ENCODE measurements at places on chromosomes 12 and 14.

DNA sequence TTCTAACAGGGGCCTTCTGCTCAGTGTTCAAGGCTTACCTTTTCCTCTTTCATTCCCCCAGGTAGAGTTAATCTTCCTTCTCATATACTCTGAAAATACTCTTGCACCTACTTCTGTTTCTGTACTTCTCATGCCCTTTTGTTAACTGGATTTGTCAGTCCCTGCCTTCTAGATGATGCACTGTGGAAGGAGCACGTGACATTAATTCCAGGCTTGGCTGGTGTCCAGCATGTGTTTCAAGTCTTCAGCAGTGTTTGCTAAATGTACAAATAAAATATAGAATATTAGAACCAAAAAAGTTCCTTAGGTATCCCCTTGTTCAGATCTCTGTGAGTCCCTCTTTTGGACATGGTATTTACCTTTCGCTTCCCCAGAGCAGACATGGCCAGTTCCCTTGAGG lies 27.9 kb upstream of the EVL start:
- no peak for DNase-seq

GRCh38 chr14:50067723-50068495 lies 48.5 kb downstream of the VCPKMT start:
- no peak for DNase-seq

GRCh38 chr12:12506496-12506890 lies 56.2 kb downstream of the DUSP16 start:
- DNase-seq = no peak

DNA sequence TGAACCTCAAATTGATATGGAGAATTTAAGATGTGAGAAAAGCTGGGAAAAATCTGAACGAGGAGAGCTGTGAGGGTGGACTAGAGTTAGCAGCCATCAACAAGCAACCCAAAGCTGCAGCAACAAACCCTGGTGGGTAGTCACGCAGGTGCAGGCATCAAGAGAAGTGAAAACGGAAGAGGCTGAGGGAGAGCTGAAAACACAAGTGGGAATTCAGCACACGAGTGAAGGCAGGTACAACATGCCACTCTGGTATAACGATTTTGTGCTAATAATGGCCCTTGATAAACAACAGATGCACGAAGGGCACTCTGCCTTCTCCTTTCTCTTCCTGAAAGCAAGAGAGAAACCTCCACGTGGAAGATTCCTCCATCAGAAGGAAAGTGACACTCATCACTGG lies 11.5 kb downstream of the TCL1B start:
- no peak for DNase-seq

DNA sequence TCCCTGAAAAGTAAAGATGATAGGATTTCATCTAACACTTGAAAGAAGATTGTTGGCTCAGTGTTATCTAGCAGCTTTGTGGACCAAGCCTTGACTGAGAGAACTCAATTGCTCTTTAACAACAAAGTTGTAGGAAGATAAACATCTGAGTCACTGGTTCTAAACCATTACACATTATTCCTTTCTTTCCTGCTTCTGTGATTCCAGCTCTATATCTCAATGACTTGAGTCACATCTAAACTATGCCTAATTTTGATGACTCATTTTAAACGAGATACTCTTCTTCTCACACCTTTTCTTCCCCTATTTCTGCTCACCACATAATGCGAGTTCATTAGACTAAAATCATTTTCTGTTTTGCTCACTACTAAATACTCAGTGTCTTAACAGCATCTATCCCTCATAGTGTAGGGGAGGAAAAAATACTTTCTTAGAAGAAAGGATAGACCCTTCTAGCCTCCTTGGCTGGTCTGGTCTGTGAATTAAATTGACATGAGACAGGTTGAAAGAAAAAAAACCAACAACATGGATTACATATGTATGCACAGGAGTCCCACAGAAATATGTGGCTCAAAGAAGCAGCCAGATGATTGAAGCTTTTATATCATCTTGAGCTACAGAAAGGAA lies 201.4 kb downstream of the C12orf50 start:
- DNase-seq = no peak

DNA sequence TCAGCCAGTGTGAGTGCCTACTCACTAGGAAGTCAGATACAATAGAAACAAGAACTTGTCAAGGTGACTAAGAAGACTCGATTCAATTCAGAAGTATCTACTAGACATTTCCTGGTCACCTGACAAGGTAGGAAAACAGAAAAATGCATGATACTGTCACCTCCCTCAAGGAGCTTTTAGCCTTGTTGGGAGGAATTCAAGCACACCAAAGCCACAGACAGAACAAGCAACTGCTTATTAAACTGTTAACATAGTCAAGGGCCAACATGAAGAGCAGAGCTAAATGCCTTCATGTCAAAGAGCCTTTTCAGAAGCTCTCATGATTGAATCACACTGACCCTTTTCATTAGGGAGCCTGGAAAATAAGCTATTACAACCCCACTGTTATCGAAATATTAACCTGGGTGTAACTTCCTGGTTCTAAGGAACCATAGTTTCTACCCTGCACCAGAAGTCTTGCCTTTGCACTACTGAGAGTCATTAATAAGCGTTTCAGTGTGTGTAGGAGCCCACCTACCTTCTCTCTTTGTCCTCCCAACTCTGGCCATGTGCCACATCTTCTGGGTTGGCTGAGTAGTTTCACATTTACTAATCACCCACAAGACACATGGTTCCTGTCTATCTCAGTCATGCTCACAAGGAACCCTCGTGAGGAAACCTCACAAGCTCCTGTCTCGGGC lies 31.0 kb upstream of the LGALS3 start:
- DNase-seq = no peak

DNA sequence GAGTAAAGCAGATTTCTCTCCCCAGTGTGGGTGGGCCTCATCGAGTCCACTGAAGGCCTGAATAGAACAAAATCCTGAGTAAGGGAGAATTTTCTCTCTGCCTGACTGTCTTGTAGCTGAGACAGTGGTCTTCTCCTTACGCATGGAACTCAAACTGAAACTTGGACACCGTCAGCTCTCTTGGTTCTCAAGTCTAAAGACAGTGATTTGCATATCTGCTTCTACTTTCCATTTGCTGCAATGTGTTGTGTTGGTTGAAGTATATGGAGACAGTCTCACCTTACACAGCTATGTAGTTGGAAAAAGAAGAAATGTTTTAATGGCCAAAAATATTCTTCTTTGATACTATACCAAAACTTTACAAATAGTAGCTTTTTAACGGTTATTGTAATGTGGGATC lies 160.2 kb upstream of the LMNTD1 start:
- DNase-seq = no peak

GRCh38 chr12:65004270-65004669 lies 116.8 kb downstream of the WIF1 start:
- DNase-seq = no peak

- no peak for DNase-seq
Observed at GRCh38 chr14:72616294-72616693, 277.6 kb downstream of the DPF3 start.

GRCh38 chr14:104598910-104599273 lies 5.7 kb downstream of the TMEM179 start:
- no peak for DNase-seq

DNA sequence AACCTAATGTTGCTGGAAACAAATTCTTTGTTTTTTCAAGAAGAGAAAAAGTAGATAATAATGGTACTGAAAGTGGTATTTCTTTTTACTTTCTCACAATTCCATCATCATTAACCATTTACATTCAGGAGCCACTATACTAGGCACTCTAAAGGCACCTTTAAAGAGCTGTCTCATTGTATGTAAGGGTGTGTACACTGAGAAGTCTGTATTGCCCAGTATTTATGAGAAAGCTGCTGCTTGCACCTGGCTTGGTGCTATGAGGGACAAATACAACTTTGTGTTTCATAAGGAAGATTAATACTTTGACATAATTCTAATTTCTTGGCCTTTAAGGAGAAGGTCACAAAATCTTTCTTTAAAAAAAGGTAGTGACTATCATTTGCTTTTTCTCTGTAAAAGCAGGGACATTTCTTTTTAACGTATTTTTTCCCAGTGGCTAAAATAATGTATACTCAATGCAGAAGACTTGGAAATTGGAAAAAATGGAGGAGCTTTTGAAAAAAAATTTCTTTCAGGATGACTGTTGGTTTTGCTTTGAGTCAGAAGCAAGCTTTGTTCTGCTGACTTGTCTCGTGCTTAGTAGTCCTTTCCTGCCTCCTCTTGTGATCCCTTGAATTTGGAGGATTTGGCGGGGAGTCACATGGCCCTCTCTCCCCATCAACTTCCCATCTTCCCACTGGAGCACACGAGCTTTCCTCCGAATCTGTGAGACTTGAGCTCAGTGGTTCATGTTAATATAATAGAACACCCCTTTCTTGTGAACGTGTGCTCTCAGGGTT lies 50.1 kb downstream of the RASSF3 start:
- no peak for DNase-seq

- no peak for DNase-seq
Observed at GRCh38 chr14:28875934-28876571, 109.5 kb downstream of the FOXG1 start.

DNA sequence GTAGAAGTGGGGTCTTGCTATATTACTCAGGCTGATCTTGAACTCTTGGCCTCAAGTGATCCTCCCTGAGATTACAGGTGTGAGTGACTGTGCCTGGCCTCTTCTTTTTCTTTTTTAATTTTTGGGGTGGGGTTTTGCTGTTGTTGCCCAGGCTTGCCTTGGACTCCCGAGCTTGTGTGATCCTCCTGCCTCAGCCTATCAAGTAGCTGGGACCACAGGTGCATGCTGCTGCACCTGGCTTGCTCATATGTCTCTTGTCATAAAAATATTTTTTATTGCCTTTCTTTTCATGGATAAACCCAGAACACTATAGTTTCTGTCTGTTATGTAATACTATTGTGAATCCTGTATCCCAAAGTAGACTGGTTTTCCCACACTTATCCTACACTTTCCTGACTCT lies 26.0 kb downstream of the SCYL2 start:
- no peak for DNase-seq

- DNase-seq = no peak
Observed at GRCh38 chr14:103186909-103187586, 63.8 kb downstream of the TNFAIP2 start.

- no peak for DNase-seq
Observed at GRCh38 chr12:71872401-71872800, 32.8 kb downstream of the TBC1D15 start.

- DNase-seq = no peak
Observed at GRCh38 chr12:105927564-105927963, 211.2 kb downstream of the NUAK1 start.

DNA sequence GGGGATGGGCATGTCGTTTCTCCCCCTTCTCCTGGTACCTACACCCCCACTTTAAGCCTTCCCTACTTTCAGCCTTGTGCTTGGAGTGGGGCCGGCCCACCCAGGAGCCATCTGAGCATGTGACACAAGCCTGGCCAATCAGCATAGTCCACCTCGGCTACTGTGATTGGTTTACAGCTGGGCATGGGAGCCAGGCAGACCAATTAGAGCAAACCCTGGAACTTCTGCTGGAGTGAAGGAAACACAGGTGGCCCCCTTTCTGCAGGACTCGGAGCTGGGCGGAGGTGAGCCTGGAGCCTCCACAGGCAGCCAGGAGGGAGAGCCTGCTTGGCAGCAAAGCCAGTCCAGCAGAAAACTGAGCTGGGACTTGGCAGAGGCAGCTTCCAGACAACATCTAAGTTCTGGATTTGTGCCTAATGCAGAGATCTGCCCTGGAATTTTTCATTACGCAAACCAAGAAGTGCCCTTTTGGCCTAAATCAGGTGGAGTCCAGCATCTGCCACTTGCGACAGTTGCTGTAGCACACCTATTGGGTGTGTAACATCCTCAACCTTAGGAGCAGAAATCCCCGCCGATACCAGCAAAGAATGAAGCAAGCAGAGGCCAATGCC lies 59.5 kb downstream of the SCARB1 start:
- no peak for DNase-seq

- peak; percentile 73 for DNase-seq
Observed at GRCh38 chr14:59454139-59454538, 11.0 kb downstream of the GPR135 start.

- no peak for DNase-seq
Observed at GRCh38 chr12:48982397-48983080, 4.4 kb downstream of the WNT1 start.

GRCh38 chr12:103599274-103599673 lies 12.2 kb downstream of the STAB2 start:
- DNase-seq = no peak

DNA sequence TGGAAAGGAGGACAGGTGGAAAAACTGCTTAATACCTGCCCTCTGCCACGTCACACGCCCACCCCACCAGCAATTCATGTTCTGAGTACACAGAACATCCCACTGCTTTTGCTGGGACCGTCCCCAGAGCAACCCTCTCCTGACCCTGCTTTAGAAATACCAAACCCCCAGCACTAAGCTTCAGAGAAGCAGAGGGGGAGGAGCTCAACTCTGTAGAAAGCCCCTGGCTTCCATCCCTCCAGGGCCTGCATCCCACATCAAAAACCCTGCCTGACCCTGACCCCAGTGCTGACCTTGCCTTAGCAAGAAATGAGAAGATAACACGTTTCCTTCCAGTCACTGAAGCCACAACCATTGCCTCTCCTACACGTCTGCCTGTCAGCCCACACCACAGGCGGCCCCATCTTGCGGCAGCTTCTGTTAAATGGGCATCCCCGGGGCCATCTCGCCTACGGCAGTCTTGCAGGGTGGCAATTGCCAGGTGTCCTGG lies 19.7 kb downstream of the VDR start:
- no peak for DNase-seq

DNA sequence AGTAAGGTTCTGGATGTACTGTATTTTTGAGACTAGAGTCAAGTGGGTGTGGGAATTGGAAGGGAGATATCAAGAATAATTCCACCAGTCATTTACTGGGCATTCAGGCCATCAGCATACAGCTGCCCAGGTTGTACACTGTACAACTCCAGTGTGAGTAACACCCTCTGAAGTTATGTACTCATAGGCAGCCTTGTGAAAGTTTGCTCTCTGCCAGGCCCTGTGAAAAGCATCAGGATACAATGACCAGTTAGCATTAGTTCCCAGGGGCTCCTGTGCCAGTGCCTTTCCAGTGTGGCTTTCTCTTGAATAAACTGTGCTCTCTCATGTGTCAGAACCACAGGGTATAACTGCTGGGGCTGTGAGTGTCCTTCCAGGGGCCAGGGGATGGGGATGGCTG lies 89.7 kb downstream of the LGMN start:
- DNase-seq = no peak

GRCh38 chr12:67208281-67209067 lies 60.7 kb upstream of the CAND1 start:
- no peak for DNase-seq

- DNase-seq = no peak
Observed at GRCh38 chr14:23162800-23163199, 20.7 kb downstream of the SLC7A8 start.

- no peak for DNase-seq
Observed at GRCh38 chr14:61620130-61620946, 75.0 kb upstream of the HIF1A start.

GRCh38 chr12:64652346-64652745 lies 42.1 kb downstream of the RASSF3 start:
- DNase-seq = no peak

DNA sequence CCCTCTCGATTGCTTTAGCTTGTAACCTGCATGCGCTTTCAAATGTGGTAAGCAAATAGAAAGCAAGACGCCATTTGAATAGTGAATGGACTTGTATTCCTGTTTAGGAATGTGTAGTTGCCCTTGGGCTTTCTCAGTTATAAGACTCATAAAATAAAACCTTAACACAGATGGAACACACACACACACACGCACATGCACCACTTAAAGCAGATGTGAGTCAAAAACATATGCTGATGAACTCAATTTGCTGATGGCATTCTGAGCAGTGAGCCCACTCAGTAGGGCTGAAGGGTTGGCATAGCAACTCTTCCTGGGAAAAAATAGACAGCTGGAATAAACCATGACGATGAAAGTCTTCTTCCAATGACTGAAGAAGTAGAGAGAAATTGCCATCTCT lies 360.5 kb downstream of the APAF1 start:
- no peak for DNase-seq

All from right atrium auricular region (tissue), 2 donors.